ENCODE measurements at places on chromosomes 7 and 10. TPM values are rescaled to one million over a fixed set of nuclear protein-coding genes. Genes with fewer than 3 reads are reported as not detected.

DNA sequence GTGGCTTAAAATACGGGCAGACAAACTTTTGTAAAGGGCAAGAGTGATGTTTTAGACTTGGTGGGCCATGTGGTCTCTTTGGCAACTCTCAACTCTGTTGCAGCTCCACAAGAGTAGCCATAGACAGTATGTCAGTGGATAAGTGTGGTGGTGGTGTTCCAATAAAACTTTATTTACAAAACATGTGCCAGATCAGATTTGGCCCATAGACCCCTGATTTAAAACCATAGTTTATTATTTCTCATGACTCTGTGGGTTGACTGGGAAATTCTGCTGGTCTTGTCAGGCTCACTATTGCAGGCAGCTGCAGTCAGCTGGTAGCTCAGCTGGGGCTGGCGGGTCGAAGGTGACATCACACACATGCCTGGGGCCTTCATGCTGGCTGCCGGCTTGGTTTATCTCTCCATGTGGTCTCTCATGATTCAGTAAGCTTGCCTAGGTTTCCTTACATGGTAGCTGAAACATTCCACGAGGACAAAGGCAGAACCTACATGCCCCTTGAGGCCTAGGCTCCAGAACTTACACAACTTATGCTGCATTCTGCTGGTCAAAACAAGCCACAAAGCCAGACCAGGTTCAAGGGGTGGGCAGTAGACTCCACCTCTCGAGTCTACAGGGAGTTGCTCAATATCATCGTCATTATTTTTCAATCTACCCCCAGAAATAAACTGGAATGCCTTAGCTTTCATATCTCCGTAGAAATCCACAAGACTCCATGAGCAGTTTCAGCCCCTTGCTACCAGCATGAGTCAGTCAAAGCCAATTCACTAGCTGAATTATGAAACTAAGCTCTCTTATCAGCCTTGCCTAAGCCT lies 245.7 kb downstream of the WDR11 start:
- DNase-seq = peak; percentile 38

- no peak for DNase-seq
Measured at GRCh38 chr10:33325929-33326328, 8.5 kb downstream of the NRP1 start.

GRCh38 chr7:24830440-24831050 lies 73.3 kb upstream of the GSDME start:
- no peak for DNase-seq

DNA sequence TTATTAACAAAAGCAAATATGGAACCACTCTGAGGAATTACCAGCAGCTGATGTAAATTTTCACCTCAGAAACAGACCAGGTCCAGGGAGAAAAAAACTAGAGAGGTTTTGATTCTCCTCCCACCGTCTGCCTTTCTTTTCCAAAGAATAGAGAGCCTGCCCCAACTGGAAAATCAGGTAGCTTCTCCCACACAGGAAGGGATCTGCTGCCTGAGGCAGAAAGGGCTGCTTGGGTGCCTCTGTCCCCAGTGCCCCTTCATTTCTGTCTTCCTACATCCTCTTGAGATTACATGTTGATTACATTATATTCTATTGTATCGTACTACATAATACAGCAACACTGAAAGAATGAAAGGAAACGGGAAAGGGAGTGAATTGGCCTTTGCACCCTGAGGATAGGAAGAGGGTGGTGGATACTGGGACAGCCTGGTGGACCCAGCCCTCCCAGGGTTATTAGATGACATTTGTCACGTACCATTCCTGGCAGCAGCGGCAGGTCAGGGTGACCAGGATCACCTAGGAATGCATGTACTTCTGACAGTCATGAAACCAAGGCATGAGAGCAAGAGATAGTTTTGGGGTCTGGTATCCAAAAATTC lies 8.9 kb downstream of the ST8SIA6 start:
- peak; percentile 36 for DNase-seq

DNA sequence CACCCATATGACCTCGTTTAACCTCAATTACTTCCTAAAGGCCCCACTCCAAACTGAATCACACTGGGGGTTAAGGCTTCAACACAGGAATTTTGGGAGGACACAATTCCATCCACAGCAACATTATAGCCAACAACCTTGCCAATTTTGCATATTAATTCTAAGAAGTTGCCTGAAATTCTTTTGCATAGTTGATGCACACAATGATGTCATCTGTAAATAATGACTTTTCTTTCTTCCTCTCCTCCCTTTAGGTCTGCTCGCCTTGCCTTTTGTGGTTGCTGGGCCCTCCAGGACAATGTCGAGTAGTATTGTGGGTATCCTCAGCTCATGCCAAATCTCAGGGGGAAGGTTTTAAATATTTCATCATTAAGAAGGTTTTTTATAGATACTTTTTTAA lies 16.0 kb upstream of the CAMK2B start:
- DNase-seq = no peak

DNA sequence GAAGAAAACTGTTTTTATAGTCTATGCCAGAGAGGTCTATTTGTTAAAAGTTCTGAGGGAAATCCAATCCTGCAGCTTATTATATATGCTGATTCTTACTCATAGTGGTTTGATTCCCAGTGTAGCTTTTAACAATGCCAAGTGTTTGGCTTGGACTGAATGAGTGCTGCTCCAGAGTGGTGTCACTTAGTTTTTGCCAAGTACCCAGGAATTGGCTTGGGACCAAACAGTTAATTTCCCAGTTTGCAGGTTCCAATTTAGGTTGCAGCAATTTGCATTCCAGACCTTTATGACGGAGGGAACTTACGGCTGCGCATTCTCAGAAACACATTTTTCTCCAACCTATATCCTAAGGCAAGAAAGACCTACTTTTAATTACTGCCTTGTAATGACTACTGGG lies 32.4 kb downstream of the NSUN6 start:
- peak; percentile 23 for DNase-seq

GRCh38 chr10:122112021-122112616 lies 123.2 kb downstream of the TACC2 start:
- no peak for DNase-seq

DNA sequence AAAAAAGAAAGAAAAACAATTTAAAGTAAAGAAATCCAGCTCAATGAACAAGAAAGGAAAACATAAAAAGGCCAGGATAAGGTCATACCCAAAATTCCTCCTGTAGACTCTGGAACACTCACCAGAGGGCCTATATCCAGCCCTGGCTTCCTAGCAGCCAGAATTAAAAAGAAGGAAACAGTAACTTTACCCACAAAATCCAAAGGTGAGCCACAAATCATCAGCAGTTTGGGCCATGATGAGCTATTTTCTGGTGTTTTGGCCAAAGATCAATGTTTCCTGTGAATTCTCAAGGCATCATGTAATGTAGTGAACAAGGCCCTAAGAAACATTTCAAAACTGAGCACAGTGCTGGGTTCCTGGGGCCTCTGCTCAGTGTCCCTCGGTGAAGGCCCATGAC lies 87.8 kb downstream of the LARP4B start:
- DNase-seq = no peak

GRCh38 chr7:21500117-21500832 lies 42.6 kb upstream of the DNAH11 start:
- no peak for DNase-seq

The TACR2 gene
- 0.13 TPM for polyA plus RNA-seq

The ORC5 gene
- polyA plus RNA-seq = 3.2 TPM

The C10orf105 gene
- 0.03 TPM for polyA plus RNA-seq

DNA sequence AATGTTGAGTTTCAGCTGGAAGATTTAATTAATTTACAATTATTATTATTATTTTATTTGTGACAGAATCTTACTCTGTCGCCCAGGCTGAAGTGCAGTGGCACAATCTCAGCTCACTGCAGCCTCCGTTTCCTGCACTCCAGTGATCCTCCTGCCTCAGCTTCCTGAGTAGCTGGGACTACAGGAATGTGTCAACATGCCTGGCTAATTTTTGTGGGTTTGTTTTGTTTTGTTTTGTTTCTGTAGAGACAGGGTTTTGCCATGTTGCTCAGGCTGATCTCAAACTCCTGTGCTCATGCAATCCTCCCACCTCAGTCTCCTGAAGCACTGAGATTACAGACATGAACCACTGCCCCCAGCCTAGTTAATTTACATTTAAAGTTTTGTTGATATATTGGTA lies 93.8 kb upstream of the MEOX2 start:
- no peak for DNase-seq

The MRC1 gene
- 4.1 TPM for polyA plus RNA-seq

The KIAA1217 gene
- 31.7 TPM for polyA plus RNA-seq

- DNase-seq = no peak
Measured at GRCh38 chr7:158783595-158783994, 45.7 kb downstream of the ESYT2 start.

The RBM20 gene
- polyA plus RNA-seq = 10.1 TPM

GRCh38 chr7:104943502-104944343 lies 70.3 kb upstream of the KMT2E start:
- DNase-seq = peak; percentile 94

The SLC26A3 gene
- polyA plus RNA-seq = not detected

GRCh38 chr7:91041141-91041540 lies 223.1 kb upstream of the FZD1 start:
- DNase-seq = no peak

DNA sequence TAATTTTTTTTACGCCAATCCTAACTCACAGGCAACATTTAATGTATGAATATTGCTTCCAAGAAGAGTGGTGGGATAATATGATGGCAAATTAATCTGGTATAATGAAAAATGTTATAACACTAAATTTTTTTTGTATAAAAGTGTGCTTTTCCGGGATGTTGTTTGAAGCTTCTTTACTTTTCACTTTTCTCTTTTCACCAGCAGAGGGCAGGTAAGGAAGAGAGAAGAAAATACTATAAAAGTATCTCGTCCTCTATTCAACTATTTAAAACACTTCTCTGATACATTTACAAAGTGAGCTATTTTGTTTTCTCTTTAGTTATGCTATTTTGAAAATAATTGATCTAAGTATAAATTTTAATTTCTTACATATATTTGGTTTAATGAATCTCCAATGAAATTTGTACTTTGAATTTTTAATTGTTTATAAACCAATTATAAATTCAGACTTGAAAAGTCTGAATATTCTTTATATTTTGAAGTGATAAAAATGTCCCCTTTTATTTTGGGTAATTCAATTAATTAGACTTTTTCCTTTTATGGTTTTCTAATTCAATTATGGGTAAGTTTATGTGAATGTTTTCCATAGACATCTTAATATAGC lies 20.7 kb upstream of the CFTR start:
- DNase-seq = no peak

DNA sequence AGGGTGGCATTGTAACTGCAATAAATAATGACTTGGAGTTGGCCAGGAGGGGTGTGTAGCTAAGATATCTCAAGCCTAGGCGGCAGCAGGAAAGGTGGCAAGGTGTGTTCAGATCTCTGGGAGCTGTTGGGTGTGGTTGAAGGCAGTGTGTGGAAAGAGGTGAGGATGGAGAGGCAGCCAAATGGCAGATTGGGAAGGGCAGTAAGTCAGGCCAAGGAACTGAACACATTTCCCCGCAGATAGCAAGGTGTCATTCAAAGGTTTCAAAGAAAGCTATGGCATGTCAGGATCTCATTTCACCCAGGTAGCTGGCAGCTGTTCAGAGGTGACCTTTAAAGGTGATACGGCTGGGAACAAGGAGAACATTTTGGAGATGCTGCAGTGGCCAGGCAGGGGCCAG lies 586.0 kb upstream of the MGMT start:
- DNase-seq = no peak

The TMEM229A gene
- not detected for polyA plus RNA-seq

The TRA2A gene
- polyA plus RNA-seq = 86.8 TPM

The MPP7 gene
- polyA plus RNA-seq = 3.5 TPM

- DNase-seq = no peak
Measured at GRCh38 chr10:34698248-34698831, 116.8 kb downstream of the PARD3 start.

All from heart right ventricle (tissue), 16 donors.